ENCODE measurements at places on chromosomes 3 and 15.

- DNase-seq, result no peak
Measured at GRCh38 chr3:33957176-33957575, 158.7 kb downstream of the PDCD6IP start.

GRCh38 chr3:127676456-127676855 lies 3.7 kb downstream of the ABTB1 start:
- no peak for DNase-seq

DNA sequence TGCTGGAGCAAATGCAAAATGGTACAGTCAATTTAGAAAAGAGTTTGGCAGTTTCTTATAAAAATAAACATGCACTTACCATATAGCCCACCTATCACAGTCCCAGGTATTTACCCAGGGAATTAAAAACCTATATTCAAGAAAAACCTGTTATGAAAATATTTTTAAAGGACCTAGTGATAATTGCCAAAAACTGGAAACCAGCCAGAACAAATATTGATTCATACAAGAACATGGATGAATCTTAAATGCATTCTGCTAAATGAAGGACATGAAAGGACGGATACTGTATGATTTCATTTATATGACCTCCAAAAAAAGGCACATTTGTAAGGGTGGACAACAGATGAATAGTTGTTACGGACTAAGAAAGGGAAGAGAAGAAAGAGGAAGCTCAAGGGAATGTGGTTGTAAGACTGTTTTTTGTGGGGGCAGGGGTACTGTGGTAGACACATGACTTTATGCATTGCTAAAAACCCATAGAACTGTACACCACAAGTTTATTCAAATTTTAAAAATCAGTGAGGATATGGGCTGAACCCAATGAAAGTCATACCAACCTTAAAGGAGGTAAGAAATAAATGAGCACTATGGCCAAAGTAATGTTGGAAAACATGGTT lies 61.0 kb downstream of the ZBBX start:
- DNase-seq, result no peak

GRCh38 chr3:341998-342397 lies 145.4 kb downstream of the CHL1 start:
- no peak for DNase-seq

DNA sequence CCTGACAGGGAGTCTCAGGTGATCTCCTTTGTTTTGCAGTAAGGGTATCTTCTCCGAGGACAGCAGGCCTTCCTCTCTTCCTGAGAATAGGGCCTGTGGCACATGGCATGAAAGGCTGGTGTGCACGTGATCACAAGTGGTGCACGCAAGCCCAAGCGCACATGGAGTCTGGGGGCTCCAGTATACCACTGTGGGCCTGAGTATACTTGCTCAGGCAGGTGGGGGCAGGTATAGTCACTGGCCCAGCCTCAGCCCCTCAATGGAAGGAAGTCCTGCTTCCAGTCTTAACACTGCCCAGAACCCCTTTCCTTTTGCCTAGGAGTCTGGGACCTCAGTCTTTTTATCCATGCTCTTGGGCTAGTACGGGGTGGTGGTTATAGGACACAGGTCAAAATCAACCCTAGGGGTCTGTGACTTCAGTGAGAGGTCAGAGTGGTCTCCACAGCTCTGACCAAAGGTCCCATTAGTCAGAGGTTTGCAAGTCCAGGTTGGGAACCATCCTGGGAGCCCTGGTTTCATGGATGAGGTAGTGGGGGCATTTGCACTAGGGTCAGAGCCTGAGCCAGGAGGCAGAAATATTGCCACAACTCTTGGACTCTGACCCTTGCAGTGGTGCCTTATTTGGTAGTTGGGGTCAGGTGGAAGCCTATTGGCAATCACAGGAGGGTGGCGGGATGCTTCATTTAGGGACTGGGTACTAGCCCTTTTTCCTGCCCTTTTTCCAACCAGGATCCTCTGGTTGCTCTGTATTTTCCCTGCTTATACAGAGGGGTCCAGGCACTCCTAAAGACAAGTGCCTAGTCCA lies 823 bp upstream of the CCDC71 start:
- no peak for DNase-seq

- no peak for DNase-seq
Measured at GRCh38 chr3:72095521-72095920, 310.6 kb upstream of the PROK2 start.

DNA sequence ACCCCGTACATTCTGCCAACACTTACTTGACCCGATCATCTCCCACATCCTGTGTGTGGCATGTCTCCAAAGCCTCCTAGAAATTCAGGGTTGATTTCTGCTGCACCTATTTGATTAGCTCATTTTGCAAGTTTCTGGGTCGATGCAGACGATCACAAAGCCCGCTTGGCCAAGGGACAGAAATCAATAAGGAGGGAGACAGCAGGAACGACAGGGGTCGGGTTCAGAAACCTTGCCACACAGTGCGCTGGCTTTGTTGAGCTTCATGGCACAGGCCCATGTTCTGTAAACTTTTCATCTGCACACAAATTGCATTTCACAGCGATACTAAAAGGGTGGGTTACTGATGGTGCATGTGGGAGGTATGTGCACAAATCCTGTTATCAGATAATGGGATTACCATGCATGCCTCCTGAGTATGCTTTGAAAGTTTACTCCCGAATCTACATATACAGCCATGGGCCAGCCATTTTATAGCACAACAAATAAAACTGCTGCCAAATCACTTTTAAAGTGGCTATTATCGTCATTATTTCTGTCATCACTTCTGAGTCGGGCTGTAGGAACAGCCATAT lies 95.9 kb upstream of the ATP11B start:
- peak; percentile 35 for DNase-seq

DNA sequence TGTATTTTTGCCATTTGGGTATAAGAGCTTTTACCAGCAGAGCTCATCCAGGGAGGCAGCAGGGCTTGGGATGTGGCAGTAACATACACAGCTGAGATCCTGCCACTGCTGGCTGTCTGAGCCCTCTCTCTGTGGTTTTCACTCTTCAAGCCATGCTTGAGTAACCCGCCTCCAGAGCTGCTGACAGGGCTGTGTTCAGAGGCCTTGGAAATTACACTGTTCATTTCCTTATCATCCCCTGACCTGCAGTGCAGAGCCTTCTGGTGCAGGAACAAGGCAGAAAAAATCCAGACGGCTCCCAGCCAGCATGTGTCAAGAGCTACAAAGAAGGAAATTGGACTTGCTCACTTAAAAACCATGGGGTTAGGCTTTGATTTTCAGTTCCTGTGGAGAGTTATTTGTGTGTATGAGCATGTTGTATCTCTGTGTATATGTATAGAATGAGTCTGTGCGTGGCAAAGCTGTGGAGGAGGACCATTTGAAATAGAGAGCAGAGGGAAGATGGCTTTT lies 47.0 kb downstream of the ZNF609 start:
- DNase-seq, result peak; percentile 67

GRCh38 chr3:171561596-171562323 lies 101.6 kb upstream of the TNIK start:
- DNase-seq, result no peak

- DNase-seq, result no peak
Measured at GRCh38 chr3:36843065-36844051, 79.0 kb upstream of the DCLK3 start.

DNA sequence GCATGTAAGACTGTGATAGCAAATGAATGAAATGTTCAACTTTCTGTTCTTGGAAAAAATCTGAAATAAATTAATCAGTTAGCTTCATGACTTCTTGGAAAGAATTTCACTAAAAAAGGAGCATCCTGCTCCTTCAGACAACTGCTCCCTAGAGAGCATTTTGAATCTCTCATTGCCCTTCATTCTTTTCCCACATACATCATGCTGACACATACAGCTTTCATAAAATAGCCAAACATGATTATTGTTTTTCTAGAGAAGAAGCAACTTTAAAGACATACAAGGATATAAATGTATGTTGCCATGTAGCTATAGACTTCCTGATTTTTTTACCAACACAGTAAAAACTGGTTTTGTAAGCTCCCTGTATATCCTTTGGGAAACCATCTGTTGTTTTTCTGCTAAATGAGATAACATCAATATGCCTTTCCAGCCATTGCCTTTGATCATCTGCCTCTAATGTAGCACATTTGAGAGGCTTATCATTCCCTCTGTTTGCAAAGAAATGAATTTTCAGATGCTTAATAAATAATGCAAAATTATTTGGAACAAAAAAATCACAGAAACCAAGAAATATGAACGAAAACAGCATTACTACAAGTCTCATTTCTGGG lies 248.2 kb upstream of the GPR149 start:
- DNase-seq, result no peak
